SHP77 (cell line): ENCODE measurements at places on chromosomes 2 and 18.

- no peak for DNase-seq
These were observed 120.1 kb downstream of the HAUS1 start for GRCh38 chr18:46224181-46224775.

GRCh38 chr2:28366496-28367282, 26.0 kb upstream of the FOSL2 start:
- no peak for DNase-seq

DNA sequence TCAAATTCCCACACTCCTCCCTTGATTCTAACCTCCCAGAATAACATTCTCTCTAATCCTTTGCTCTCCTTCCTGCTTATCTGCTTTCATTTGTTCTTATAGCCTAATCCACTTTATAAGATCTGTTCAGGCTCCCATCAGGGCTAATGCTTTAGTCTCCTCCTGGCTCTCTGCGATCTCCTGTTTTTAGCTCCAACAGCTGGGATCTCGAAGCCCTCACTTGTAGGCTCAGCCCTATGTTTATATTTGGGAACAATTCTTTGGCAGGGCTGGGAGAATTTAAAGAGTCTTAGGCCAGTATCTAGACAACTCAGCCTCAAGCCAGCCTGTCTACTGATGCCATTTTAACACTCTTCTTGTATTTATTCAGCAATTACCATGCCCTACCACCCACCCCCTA, 27.2 kb upstream of the RAPH1 start:
- DNase-seq: no peak

DNA sequence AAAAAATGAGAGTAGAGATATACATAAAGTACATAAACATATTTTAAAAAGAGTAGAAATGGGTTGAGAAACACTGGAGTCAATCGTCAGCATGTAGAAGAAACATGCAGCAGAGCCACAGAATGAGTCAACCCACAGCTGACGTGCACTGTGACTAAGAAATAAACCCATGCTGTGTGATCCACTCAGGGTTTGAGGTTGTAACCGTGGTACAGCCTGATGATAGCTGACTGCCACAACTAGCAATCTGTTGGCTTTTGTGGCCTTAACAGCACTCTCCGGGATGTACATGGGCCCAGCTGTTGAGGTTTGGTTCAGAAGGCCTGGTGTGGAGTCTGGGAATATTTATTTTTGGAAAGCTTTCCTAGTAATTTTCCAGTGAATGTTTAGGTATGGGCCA, 554.4 kb upstream of the MEX3C start:
- no peak for DNase-seq

DNA sequence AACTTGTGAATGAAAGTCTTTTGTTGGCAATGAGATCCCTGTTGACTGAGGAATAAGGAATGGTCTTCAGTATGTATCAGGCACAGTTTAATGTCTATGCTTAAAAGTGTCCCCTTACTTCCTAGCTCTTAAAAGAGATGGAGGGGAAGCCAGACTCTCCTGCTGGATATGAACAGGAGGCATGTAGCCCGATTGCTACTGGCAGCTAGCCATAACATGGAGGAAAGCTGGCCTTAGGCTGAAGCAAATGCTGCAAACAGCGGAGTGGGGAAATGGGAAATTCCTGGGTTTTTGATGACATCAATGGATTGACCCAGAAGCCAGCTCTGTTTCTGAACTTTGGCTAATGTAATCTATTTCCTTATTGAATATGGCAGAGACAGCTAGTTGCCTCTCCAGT, 266.1 kb downstream of the SLC4A3 start:
- no peak for DNase-seq

GRCh38 chr2:55490554-55490953, 29.0 kb upstream of the CFAP36 start:
- DNase-seq: peak; percentile 95
